ENCODE measurements at places on chromosomes 5 and 9.

DNA sequence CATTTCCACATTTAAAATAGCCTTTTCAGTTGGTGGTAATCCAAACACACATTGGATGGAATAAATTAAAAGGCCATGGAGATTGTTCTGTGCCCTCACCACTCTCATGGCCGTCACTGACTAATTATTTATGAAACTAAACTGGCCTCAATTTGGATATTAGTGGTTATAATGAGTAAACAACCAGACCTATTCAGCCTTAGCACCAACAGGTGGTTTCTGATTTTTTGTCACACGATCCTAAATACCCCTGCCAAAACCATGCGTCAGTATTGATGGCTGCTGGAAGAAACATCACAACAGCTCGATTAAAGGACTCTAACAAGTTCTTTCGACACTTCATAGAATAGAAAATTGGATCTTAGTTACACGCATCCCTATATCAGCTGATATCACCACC, 276.0 kb upstream of the DAP start:
- DNase-seq: no peak

- no peak for DNase-seq
Measured at GRCh38 chr5:171703146-171703545, 82.5 kb upstream of the SMIM23 start.

DNA sequence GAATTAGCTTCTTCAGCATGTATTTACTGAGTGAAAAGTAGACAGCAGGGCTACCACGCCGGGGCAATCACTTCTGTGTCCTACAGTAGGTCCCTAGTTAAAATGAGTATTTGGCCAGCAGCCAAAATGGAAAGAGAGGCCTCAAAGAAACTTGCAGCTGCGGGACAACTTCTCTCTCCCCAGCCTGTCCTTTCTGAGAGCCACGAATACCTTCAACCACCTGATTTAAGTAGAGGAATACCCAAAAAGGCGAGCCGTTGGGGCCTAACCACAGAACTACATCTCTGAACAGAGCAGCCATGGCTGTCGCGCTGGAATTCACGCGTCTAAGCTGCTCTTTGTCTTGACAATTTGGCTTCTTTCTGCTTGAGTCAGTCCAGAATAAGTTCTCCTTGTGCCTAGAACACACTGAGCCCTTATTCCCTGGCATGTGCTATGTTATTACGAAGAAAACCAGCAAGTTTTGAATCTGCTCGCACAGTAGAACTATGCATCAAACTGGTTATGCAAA, 43.8 kb upstream of the GOLPH3 start:
- DNase-seq: no peak

GRCh38 chr5:114665551-114665950, 303.7 kb downstream of the KCNN2 start:
- no peak for DNase-seq

GRCh38 chr5:60806591-60807243, 37.4 kb downstream of the ELOVL7 start:
- no peak for DNase-seq

DNA sequence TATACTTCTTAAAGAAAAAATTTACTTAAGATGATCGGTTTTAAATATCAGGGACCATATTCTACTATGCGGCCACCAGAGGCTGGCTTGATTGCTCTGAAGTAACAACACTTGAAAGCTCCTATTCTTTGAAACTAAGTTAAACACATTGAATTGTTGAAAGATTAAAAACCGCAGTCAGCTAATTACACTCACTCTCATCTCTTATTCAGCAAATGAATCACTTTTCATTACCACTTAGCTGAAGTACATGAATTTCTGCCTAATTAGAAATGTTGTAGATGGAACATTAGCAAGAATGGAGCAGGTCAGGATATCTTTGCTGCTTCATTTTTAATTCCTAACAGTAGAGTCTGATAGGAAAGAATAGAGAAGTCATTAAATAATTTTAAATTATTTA, 42.3 kb downstream of the LSM11 start:
- no peak for DNase-seq

GRCh38 chr5:134070725-134071613, 43.5 kb upstream of the TCF7 start:
- no peak for DNase-seq

DNA sequence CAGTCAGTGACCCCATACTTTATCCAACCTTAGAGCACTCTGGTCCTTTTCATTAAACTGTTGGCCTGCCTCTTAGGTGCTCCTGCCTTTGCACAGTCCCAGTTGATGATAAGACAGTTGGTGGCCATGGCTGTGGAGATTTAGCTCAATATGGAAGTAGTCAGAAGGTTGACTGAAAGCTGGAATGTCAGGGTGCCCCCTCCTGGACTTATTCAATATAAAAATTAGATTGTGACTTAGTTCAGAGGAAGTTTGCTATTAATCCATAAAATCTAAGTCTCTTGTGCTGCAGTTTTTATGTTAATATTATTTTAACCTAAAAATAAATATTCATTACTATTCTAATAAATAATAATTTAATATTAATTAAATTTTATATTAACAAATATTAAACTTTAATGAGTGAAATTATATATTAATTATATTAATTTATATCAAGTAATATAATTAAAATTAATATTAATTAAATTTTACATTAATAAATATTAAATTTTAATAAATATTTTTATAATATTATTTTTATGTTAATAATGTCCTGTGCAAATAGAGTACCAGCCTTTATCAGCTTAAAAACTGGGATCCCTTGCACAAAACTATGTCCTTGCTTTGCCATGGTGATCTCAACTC, 77.7 kb upstream of the ADAMTSL1 start:
- DNase-seq: no peak

DNA sequence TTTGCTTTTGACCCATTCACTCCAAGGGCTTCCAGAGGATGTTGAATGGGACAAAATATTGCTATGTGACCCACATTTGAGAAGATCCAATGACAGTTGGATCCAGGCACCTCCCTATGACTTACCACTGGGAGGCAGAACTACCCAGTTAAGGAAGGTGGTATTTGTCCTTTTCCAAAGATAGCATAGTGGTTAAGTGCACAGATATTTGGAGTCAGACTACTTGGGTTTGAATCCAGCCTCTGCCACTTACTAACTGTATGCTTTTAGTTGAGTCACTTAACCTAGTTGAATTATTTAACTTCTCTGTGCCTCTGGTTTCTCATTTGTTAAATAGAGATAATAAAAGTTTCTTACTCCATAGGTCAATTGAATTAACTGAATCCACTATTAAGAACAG, 74.5 kb upstream of the PALM2AKAP2 start:
- DNase-seq: no peak
